Activated T-helper 1 cell treated with anti-CD3 and anti-CD28 coated beads, Interleukin-2, amount 50 U/mL, for 16 hours (primary cell): ENCODE measurements at places on chromosomes 7 and 10.

DNA sequence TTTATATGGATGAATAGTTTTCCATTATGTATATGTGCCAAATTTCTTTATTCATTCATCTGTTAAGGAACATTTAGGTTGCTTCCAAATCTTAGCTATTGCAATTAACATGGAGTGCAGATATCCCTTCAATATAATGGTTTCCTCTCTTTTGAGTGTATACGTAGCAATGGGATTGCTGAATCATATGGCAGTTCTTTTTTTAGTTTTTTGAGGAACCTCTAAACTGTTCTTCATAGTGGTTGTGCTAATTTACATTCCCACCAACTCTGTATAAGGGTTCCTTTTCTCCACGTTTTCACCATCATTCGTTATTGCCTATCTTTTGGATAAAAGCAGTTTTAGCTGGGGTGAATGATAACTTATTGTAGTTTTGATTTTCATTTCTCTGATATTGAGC lies 46.5 kb downstream of the FAS start:
- DNase-seq = no peak

GRCh38 chr10:112775381-112775780 lies 174.7 kb upstream of the TCF7L2 start:
- DNase-seq = no peak

GRCh38 chr10:73205890-73206289 lies 38.0 kb downstream of the FAM149B1 start:
- DNase-seq = no peak

GRCh38 chr7:101877882-101878591 lies 60.6 kb downstream of the CUX1 start:
- no peak for DNase-seq

GRCh38 chr10:1197384-1197783 lies 141.2 kb downstream of the WDR37 start:
- DNase-seq = no peak

- DNase-seq = peak; percentile 6
Measured at GRCh38 chr10:31319602-31320549, 860 bp downstream of the ZEB1 start.

DNA sequence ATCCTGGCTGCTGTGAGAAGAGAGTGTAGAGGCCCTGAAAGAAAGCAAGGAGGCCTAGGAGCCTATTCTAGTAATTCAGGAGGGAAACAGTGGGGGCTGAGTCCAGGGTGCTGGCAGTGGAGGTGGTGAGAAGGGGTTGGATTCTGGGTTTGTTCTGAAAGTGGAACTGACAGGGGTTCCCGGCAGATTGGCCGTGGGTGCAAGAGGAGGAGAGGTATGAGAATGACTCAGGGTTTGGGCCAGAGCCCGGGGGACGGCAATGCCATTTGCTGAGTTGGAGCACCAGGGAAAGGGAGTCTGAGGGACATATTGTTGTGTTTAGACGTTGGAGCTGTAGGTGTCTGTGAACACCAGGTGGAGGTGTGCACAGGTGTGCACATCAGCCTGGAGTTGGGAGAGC lies 38.5 kb downstream of the NPTX2 start:
- no peak for DNase-seq

DNA sequence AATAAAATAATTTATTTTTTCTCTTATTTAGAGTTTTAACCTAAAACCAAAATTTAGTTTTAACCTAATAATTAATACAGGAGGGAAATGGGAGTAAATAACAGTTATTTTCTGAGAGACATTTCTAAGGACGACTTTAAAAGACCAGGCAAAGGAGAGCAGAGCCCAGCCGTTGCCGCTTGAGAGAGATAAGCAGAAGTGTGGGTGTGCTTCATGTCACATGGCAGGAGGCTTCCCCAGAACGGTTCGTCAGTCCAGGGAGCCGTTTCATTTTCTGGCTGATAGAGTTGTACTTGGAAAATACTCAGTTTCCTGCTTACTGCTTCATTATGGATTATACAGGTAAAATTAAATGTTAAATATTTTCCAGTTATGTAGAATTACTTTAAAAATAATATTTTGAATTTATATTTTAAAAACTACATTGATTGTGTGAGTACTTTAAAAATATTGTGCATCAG lies 61.4 kb downstream of the ST7 start:
- DNase-seq = no peak

DNA sequence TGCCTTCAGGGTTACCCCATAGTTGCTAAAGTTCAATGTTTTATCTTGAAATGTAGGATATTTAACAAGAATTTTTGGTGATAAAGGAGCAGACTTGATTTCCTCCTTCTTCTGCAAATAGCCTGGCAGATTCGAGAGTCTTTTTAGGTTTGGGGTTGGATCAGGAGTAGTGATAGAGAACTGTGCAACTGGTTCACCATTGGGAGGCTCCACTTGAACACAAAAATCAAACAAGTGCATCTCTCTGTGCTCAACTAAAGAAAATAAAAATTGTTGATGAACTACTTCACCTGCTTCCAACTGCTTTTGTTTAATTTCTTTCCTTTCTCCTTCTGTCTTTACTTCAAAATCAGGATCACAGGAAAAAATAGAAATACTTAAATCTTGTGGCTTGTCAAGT lies 58.5 kb downstream of the MACC1 start:
- DNase-seq = no peak

GRCh38 chr7:105940109-105940508 lies 23.0 kb upstream of the CDHR3 start:
- DNase-seq = no peak

- DNase-seq = no peak
Measured at GRCh38 chr7:29859104-29859503, 52.8 kb downstream of the WIPF3 start.

DNA sequence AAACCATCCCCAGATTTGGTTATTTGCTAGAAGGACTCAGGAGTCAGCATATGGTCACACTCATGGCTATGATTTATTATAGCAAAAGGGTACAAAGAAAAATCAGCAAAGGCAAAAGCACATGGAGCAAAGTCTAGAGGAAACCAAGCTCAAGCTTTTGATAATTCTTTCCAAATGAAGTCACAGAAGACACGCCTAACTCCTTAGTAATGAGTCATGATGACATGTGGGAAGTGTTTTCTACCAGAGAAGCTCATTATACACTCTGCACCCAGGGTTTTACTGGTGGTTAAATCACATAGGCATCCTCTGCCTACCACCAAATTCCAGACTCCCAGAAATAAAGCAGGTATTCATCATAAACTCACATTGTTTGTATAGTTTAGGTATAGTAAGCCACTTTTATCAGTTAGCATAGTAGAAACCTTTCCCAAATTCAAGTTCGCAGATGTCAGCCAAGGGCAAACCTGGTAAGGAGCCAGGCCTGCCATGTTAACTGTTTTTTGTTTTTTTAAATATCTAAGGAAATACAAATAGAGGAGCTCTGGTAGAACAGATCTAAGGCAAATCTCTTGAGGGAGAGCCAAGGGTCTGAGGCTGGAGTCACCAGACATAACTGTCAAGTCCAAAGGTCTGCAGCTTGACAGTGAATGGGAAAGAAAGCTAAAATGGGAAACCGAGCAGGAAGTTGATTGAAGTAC lies 15.4 kb upstream of the HIBADH start:
- no peak for DNase-seq

GRCh38 chr10:33760056-33760943 lies 425.8 kb upstream of the NRP1 start:
- no peak for DNase-seq

DNA sequence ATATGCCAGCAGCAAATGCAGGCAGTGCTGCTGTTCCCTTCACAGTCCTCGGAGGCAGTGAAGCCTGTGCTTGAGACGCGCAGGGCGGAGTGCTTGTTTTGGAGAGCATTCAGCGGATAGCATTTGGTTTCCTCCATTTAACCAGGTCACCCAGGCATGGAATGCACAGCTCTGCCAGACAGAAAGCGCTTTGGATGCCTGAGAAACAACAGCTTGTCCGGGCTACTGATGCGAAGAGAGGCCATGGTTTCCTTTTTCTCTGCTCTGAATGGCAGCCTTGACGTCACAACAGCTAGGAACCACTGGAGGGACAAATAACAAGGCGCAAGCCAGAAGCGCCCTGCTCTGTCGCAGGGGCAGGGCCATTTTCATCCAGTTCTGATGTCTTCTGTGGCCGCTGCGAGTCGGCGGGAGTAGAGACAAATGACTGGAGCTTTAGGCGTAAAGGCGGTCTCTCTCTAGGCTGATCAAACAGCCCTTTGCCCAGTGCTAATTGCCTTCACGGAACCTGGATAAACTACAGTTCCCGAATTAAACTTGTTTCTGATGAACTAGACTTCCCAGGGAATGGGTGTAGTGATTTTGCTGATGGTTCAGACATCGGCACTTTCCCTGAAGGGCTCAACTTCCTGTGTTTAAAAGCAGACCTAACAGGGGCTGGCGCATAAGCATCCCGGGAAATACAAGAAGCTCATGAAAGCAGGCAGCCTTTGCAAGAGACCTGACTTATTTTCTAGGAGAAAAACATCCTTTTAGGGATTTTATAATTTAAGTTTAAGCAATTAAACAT lies 187.6 kb upstream of the KLF14 start:
- DNase-seq = no peak

- DNase-seq = no peak
Measured at GRCh38 chr10:123870260-123870659, 21.3 kb downstream of the CPXM2 start.

GRCh38 chr7:45627691-45628456 lies 53.7 kb downstream of the ADCY1 start:
- DNase-seq = no peak

DNA sequence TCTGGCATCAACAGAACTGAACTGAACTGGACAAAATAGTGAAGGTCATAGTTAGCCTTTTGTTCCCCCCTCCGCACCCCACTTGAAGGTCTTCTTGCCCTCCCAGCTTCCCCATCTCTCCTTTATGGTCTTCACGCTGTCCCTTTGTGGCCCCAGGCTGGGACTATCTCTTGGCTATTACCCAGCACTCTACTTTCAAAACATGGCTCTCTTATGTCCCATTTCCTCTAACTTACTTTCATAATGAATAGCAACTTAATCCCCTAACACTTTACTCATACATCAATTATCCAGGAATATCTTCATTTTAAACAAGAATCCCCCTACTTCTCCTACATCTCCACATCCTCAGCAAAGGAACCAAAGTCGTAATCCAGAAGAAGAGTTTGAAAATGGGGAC lies 135.3 kb upstream of the ITGB1 start:
- no peak for DNase-seq

GRCh38 chr10:1177936-1178335 lies 121.8 kb downstream of the WDR37 start:
- no peak for DNase-seq

GRCh38 chr7:146885231-146885630 lies 768.6 kb downstream of the CNTNAP2 start:
- no peak for DNase-seq

DNA sequence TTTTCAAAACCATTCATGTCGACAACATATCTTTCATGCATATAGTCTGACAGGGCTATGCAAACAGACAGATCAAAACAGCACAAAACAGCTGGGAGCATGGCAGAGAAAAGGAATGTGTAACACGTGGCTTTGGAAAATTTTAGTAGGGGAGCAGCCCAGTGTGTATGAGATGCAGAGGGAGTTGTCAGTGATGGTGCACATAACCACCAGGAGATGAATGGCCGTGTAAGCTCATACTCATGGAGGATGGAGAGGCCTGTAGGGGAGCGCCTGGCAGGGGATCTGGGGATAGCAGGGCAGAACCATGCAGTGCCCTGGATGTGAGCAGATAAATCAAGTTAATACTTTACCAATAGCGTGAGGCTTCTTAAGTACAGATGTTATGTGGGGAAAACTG lies 45.7 kb downstream of the RHOBTB1 start:
- DNase-seq = no peak

- DNase-seq = no peak
Measured at GRCh38 chr10:75397496-75398199, 3.9 kb downstream of the ZNF503 start.

GRCh38 chr7:24864214-24864817 lies 107.1 kb upstream of the GSDME start:
- DNase-seq = no peak

GRCh38 chr7:104328970-104329825 lies 795 bp downstream of the LHFPL3 start:
- DNase-seq = no peak

- no peak for DNase-seq
Measured at GRCh38 chr10:112203328-112204076, 19.9 kb upstream of the GPAM start.

DNA sequence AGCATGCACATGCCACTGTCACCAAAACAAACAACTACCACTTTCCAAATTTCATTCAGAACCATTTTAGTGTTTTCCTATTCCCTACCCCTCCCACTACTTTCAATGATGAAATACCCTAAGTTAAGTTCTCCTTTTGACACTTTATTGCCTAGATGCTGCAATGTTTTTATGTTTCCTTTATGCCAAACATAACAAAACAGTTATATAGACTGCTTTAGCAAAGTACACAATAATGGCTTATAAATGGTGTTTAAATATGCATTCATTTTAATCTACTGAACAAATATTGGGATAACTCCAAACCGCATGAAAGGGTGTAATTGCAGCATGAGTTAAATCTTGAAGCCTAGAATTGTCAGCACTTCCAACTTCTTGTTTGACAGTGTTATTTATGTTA lies 69.2 kb downstream of the PHYHIPL start:
- no peak for DNase-seq

GRCh38 chr7:23687011-23687410 lies 7.0 kb downstream of the FAM221A start:
- DNase-seq = no peak

DNA sequence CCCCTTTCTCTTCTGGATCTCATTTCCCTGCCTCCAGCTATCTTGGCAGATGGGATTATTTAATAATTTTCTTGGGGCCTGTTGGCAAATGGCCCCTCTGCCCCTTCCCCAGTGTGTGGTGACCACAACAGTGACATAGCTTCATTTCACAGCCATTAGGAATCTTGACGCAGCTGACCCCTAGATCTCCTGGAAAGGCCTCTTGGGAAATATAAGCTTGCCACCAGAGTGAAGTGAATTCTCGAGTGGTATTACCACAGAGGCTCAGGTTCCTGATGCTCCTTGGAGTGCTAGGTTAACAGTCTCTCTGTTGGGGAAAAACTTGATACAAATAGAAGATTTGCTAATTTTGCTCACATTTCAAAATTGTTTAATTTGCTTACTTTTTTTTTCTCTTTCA lies 57.8 kb downstream of the AUTS2 start:
- DNase-seq = no peak

GRCh38 chr7:115267503-115267902 lies 345.6 kb downstream of the MDFIC start:
- DNase-seq = no peak

GRCh38 chr10:98039690-98040381 lies 9.4 kb upstream of the CRTAC1 start:
- no peak for DNase-seq

DNA sequence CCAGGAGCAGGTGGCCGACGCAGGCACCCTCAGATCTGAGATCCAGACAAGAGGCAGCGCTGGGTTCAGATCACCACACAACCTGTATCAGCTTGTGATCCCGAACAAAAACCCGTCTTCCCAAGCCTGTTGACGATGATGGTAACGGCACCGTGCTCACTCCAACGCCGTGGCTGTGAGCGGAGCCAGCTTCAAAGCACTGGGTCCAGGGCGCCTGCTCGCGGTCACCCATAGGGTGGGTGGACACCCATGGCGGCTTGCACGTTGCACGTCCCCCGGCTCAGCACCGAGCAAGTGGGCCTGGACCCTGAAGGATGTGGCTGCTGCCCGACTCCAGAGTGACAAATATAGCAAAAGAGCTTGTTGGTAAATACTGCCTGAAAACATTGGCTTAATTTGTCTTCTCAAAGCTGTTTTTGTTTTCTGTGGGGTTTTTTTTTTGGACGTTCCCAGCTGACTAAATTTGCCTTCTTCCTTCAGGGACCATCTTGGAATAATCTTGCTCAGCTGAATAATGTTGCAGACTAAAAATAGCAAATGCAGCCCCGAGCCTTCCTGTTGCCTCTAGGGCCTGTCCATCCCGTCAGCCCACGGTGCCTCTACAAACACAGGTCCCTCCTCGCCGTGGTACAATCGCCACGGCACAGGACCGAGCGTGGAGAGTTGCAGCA lies 41.0 kb downstream of the FOXK1 start:
- no peak for DNase-seq
